ENCODE measurements at places on chromosomes 4 and X.

DNA sequence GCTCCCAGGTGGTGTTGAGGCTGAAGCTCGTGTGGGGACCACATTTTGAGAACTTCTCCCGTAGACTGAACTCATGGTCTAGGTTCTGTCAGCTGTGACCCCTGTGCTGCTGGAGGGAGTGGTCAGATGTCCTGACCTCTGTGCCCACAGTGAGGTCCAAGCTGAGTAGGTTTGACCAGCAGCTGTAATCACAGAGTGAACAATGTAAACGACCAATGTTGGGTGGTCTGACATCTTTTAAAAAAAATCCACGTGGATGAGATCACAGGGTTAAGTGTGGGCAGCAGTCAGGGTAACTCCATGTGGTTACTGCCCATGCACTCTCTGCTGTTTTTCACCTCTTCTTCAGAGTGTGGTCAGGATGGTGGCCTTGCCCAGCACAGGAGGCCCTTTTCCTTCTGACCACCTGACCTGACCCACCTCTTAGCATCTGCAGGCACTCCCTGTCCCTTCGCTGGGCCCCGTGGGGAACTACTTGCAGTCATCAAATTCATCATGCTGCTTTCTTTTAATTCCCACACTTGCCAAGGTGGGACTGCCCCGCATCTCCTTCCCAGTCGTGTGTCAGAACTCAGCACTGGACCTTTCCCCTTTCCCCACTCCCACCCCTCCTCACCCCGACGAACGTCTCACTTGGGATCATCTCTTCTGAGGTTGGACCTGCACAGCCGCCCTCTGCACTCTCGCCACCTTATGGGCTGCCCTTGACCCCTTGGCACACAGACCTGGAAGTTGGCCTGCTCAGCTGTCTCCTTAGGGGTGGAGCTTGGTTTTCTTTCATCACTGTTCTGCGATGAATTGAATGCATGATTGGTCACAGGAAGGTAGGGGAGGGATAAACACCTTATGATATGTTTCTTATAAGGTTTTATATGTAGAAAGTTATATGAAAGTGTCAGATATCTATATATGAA is 120.1 kb downstream of the PTTG2 start:
- DNase-seq = no peak

DNA sequence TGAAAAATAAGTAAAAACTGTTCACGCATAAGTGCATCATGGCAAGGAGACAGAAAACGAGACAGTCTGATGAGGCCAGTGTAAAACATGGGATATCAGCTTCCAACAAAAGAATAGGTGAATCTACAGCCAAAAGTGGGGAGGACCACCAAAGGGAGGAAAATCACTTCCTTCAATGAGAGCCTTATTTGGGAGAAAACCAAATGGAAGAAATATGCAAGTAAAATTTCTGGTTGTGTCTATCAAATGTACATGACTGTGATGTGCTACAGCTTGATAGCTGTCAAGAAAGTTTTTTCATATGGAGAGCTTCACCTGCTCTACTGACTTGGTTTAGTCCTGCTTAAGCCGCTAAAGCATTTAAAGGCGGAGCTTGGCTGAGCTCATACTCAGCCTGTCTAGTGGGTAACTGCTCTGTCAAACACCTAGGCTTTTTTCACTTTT is 66.2 kb downstream of the MAGEA1 start:
- DNase-seq = no peak

DNA sequence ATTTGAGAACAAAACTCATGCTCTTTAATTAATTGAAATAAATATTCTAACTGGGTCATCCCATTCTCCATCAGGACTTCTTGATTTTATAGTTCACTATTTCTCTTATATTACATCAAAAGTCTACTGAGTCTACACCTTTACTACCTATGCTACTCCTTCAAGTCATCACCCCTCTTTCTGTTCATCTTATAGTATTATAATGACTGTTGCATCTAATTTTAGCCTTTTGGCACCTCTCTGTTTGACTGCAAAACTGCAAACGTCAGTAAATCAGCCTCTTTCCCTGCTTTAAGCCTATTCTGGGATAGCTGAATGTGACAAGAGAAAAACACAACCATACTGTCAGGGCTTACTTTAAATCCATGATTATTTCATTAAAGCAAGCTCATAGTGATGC is 639.1 kb downstream of the GABRG1 start:
- DNase-seq = no peak

DNA sequence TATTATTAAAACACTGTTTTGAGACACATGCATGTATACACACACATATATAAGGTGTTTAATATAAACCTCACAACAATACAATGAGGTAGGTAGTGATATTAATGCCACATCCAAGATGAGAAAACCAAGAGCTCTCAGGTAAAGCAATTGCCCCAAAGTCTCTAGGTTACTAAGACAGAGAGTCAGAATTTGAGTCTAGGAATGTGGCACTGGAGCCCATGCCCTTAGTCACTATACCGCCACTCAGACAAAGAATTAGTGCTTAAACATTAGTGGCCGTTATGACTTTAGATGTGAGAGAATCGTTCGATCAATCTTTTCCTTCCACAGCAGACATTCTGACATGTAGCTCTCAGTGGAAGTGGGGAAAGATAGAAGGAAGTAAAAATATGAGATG is 108.2 kb upstream of the ACSL4 start:
- no peak for DNase-seq

GRCh38 chr4:81084029-81084428 is 53.5 kb downstream of the BMP3 start:
- DNase-seq = no peak

DNA sequence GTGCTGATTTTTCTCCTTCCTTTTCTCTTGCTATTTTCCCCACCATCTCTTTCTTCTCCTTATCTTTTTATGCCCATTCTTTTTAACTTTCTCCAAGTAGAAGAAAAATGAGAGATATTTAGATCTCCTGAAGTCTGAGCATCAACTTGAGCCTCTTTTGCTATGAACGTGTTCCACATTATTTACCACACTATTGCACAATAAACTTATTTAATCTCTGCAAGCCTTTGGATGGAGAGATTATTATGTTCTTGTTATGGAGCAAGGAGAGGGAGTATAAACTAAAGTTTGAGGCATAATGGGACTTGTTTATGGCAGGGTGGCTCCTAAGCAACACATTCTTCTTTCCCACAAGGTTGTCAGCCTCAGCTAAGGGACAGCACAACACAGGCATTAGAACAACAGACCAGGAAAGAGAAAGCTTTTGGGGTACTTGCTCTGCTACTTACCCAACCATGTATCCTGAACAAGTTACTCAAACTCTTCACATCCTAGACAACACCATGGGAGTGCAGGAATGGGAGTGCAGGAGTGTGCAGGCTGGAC is 365.5 kb upstream of the BOD1L1 start:
- no peak for DNase-seq

DNA sequence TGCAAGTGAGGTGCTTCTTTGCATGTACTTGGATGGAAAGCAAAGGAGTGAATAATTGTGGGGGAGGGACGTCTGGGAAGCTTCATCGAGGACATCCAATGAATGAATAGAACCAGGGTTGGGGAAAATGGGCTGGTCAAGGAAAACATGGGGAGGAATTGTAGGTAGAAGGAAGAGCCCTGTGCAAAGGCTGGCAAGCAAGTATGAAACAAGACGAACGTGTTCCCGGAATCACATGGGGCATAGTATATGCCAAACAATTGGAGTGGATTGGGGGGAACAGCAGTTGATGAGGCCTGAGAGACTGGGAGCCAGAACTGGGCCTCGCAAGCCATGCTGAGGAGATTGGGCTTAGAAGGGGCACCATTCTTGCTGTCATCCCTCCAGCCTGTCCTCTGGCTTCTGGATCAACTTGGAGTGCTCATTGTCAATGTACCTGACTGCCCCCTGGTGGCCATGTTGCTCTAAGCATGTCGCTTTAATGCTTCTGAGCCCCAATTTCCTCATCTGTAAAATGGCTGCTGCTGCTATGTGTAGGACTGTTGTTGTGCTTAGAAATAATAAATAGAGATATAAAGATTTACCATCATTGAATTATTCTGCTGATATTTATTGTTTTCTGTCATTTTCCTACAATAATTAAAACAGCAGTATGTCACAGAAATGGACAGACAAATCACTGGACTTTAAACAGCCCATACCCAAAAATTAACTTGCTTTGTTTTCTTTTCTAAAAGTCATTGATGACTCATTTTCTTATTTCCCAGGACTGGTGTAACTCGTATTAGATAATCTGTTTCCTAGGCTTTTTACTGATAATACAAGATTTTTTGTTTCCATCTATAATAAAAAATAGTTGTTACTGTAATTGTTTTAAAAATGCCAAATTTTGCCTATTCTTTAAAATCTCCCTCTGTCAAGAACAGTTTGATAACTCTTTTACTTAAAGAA is 66.4 kb downstream of the JADE3 start:
- peak; percentile 83 for DNase-seq

DNA sequence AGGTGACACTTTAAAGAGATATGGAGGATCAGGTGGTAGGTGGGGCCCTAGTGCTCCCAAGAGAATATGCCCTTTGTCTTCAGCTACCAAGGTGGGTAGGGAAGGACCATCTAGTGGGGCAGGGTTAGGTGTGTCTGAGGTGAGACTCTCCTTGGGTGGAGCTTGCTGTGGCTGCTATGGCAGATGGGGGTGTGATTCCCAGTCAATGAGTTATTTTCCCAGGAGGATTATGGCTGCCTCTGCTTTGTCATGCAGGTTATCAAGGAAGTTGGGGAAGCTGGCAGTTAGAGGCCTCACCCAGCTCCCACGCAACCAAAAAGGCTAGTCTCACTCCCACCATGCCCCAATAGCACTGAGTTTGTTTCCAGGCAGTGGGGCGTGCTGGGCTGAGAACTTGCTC is 18.0 kb upstream of the SPIN2A start:
- peak; percentile 41 for DNase-seq

DNA sequence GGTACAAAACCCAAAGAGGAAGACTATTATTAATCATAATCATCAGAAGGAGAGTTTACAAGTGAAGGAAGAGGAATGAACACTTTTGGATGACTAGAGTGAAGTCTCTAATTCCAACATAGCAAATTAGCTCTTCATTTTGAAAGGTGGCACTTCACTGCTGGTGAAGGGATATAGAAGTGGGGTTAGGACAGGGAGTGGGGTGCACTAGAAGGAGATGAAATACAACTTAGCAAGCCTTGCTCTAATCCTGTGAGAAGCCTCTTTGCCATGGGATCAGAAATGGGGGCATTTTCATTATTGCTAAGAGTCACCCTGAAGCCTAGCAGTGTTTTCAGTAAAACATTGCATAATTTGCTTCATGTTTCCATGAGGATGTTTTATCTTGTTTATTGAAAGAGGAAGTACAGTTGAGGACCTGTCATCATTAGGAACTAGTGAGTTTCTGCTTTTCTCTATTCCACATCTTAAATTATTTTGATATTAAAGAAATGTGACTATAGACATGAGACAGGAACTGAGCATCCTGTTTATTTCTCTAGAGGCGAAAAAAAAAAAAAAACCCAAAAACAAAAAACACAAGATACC is 9.3 kb upstream of the GRPR start:
- peak; percentile 46 for DNase-seq

DNA sequence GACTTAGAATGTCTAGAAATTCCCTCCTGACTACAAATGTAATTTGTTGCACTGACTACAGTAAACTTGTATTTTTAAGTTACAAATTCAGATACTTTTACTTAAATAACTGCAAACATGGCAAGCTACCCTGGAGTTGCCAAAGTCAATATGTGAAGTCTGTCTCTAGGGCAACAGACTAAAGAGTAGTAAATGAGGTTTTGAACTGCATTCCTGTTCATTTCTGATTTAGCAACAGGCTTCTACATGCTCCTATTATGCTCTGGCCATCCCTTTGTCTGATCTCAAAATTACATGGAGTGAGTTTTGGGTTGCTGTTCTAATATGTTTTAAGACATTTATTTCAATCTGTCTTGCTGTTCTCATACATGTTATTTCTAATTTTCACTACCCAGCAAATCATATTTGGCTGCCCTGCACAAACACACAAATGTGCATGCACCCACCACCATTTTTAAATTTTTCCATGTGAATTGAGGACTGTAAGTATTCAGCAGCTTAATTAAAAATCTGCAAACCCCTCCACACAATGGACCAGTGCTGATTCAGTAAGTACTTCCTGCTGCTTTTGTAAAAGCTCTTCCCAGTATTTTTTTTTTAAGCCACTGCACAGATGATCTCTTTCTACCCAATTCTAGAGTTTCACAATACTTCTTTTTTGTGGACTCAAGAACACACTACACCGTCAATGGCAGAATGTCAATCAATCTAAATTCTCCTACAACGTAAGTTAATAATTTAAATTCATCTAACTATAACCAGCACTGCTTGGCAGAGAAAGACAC is 26.7 kb downstream of the SH3RF1 start:
- DNase-seq = peak; percentile 6

All from NB4 (cell line).